ENCODE measurements at places on chromosomes 13 and 19. TPM values are rescaled to one million over a fixed set of nuclear protein-coding genes. Genes with fewer than 3 reads are reported as not detected.

IFNL1 gene
- not detected for total RNA-seq

GRCh38 chr13:44710576-44710975 is 134.4 kb upstream of the TSC22D1 start:
- peak; percentile 67 for DNase-seq

GRCh38 chr13:20141238-20142022 is 19.4 kb downstream of the GJA3 start:
- DNase-seq: no peak

SELENOV gene
- total RNA-seq: not detected

DNA sequence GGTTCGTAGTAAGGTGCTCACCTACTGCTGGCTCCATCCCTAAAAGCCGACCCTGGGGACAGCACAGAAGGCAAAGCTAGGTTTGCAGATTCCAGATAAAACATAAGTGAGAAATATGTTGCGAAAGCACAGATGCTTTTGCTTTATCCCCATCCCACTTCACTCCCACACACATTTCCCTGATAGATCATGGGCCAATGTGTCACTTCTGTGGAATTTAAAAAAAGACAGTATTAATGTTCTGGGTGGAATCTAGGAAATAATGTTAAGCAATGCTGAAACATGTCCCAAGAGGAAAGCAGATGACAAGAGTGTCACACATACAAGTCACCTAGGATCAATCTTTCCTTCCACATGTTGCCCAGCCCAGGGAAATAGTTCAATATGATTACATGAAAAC is 661.0 kb upstream of the MIR17HG start:
- peak; percentile 78 for DNase-seq

RNF225 gene
- total RNA-seq: under 0.01 TPM

GRCh38 chr19:44820648-44821609 is 12.0 kb downstream of the BCAM start:
- no peak for DNase-seq

DNA sequence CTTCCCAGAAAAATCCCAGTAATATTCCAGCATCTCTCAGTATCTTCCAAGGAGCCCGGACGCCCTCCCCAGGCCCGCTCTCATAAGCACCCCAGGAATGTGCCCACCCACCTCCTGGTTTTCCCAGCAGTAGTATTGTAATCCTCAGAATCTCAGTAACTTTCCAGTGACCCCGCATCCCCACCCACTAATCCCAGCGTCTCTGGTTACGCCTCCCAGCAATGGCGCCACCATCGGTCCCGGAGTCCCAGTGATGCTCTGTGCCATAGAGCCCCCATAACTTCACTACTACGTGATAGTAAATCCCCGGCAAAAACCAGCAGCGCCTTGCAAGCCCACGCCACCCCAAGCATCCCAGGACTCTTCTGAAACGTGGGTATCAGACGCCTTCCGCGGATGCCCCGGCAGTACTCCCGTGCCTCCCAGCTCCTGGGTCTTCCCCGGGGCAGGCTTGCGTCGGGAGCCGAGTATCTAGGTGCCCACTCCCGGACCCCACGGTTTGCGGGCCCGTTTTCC is 928 bp upstream of the PNPLA6 start:
- DNase-seq: peak; percentile 97

DNA sequence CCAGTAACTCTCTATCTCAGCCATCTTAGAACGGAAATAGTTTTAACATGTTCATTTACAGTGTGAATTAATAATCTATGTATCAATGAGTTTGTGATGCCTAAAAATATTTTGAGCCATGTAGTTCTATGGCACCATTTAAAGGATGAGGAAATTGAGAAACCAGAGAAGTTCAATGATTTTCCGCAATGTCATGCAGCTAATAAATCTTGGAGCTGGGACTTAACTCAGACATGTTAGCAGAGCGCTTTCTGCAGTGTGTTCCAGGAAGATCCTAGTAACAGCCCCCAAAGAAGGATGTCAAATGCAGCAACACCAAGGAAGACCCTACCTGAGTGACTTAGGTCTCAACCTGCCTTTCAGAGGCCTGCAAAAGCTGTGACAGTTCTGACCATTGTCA is 99.3 kb upstream of the RAP2A start:
- DNase-seq: peak; percentile 30

DNA sequence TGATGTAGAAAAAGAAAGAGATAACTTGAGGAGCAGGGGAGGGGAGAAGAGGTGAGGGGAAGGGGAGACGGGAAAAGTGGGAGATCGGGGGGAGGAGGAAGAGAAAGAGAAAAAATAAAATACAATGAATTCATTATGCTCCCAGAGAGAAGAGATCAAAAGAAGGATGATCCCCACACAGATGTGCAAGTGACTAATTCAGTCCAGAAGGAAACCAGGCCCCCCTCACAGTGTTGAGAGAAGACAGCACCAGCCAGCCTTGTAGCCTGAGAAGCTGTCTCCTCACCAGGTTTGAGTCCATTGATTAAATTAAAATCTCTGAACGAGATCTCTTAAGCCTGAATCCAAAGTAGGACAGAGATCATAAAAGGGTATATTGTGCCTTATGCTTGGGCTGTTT is 333.7 kb upstream of the NBEA start:
- no peak for DNase-seq

DNA sequence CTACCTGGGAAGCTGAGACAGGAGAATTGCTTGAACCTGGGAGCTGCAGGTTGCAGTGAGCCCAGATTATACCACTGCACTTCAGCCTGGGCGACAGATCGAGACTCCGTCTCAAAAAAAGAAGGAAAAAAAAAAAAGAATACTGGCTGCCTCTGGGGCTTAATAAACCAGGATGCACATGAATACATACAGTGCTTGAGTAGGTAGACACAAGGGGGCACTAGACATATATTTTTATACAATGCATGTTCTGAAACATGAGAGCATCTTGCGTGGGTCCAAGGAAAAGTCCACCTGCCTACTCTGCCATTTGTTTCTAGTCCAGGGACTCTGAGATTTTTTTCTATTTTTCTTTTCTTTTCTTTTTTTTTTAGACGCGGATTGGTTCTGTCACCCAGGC is 31.2 kb downstream of the KEAP1 start:
- DNase-seq: peak; percentile 49

DNA sequence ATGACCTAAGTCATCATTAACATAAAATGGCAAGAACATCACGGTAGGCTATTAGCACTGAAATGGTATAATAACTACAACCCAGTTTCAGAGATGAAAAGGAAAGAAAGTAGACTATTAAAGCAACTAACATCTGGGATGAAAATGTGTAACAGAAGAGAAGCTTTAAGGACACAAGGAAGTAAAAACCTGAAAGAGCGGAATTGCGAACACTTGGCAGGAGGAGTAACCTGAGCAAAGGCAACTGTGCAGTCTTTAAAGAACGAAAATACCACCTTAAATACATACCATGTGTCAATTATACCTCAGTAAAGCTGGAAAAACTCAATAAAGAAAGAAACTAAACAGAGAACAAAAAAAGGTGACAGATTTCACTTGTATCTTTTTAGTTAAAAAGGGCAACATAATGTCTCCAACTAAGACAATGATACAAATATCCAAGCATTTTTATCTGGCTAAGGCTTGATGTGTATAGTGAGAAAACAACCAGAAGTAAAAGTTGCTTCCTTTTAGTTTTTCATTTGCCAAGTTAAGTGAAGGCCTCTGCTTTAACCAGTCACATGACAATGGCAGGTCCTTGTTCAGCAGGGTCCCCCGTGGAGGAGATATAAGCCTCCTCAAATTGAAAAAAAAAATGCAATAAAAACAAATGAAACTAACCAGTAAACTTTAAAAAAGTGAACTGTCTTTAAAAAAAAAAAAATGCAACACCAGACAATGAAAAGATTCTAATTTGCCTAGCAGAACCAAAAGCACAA is 11.6 kb downstream of the USP12 start:
- DNase-seq: no peak

- no peak for DNase-seq
Measured at GRCh38 chr19:50818859-50819472, 4.6 kb downstream of the KLK1 start.

DNA sequence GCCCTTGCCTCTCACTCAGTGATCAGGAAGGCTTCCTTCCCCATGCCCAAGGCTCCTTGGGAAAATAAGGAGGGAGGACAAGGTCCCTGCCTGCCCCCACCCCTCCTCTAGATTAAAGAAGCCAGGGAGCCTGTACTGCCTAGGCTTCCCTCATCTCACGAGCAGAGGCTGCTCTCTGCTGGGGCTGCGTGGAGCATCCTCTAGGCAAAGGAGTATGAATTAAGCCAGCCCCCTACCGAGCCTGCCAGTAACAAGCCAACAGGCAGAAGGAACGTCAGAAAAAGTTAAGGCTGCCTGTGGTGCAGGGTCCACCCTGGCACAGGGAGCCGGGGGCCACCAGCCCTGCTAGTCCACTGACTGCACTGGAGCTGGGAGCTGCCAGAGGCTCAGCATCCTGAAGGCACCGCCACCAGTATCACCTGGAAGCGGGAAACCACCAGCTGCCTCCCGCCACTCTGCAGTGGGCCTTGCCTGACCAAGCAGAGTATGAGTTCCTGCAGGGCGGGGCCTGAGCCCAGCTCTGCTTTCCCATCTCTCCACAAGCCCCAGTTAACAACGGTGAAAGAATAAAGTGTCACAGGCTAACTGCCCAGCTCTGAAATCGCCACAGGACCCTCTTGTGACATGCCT is 6.8 kb downstream of the NAPA start:
- DNase-seq: no peak

DNA sequence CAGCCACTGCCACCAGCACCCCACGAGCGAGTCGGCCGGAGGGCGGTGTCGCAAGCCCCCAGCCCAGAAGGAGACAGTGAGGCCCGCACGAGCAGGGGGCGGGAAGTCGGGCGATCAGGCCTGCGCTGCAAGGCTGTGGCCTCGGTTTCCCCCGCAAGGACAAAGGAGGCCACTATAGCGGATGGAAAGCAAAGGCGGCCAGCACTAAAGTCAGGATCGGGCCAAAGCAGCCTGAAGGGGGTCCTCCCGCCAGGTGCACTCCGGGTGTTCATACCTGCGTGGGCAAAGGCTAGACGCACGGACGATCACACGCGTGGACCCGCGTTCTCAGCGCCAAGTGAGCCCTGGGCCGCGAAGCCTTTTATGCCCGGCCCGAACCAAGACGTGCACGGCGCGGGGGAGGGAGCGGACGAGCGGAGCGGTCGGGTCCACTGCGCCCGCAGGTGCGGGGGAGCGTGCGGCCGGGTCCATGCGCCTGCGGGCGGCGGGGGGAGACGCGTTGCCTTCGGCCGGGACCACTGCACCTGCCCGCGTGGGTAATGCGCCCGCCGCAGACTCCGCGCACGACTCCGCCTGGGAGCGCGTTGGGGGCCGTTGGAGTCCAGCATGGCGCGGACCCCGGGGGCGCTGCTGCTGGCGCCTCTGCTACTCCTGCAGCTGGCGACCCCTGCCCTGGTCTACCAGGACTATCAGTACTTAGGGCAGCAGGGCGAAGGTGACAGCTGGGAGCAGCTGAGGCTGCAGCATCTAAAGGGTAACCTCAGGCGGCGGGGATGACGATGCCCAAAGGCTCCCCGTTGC is at the start of the genes PRDX2 and THSD8:
PRDX2 (minus strand) TSS at position 335 of the 801 bp plus-strand sequence. CDS start 539 bp downstream, outside the sequence.
THSD8 (plus strand) TSS at position 604 of the 801 bp plus-strand sequence; CDS start at position 607, 3 bp downstream.
- peak; percentile 68 for DNase-seq

DNA sequence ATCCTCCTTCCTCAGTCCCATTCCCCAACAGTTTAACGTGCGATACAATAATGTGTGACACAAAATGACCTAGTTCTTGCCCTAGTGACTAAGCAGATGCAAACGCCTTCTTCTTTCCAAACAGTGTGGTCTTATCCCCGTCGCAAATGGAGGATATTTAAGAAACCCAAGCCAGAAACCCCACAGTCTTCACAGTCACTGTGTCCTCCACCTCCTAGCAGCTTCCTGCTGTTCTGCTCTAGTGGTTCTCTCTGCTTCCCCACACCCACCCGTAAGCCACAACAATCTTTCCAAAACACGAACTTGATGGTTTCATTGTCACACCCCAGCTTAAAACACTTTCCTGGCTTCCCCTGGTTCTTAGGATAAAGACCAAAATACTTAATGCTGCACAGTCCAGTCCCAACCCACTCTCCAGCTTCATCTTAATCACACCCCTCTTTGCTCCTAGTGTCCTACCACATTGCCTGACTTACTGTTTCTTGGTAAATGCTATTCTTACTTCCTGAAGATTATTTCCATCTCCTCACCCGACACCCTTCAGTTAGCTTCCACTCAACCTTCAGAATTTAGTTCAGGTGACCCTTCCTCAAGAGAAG is 32.3 kb downstream of the ITM2B start:
- no peak for DNase-seq

MIA gene
- total RNA-seq: not detected

SCN1B gene
- 3.2 TPM for total RNA-seq

ZNF610 gene
- total RNA-seq: 0.97 TPM

DNA sequence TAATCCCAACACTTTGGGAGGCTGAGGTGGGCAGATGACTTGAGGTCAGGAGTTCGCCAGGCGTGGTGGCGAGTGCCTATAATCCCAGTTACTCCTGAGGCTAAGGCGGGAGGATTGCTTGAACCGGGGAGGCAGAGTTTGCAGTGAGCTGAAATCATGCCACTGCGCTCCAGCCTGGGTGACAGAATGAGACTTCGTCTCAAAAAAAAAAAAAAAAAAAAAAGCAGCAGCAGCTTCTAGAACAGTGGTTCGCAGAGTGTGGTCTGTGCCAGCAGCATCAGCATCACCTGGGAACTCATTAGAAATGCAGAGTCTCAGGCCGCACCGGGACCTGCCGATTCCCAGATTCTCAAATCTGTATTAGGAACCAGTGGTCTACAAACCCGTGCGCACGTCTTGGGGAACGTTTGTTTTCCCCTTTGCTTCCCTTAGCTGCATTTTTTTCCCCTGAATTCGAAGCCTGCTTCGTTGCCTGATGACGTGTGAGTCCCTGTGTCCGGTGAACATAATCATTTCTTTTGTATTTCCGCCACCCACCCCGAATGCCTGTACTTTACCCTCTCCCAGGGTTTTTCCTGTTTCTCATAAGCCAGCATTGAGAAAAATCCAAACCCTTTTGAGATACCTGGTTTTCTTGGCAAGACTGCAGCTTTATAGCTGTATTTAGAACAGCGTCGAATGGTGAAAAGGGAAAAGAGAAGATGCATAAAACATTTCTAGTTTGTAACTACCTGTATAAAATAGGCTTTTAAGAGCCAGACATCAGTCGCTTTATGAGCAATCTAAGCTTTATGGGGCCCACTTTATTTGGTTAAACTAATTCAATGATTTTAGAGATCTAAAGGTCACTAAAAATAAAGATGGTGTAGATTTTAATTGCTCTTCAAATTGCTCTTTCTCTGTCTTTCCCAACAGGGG is 49.8 kb downstream of the BICRA start:
- peak; percentile 21 for DNase-seq

ACP7 gene
- total RNA-seq: not detected

- no peak for DNase-seq
Measured at GRCh38 chr19:31177246-31177645, 172.0 kb downstream of the TSHZ3 start.

ACTMAP gene
- total RNA-seq: 0.64 TPM

DNA sequence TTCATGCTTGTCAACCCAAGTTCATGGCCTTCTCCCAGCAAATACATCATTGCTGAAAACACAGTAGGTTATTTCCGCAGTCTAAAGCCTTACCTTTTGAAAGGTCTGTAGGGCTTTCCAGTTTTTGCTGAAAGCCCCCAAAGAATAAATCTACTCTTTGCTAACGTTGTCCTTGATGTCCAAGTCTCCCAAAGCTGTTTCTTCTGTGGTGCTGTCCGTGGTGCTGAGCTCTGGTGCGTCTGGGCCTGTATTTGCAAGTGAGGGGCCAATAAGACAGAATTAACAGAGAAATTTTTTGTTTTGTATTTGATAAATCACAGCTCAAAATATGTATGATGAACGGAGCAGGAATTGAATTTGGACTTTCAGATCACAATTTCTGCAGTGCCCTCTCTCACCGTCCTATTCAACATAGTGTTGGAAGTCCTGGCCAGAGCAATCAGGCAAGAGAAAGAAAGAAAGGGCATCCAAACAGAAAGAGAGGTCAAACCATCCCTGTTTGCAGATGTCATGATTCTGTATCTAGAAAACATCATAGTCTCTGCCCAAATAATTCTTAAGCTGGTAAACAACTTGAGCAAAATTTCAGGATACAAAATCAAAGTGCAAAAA is 9.8 kb upstream of the LGALS16 start:
- DNase-seq: peak; percentile 28

AP3D1 gene
- 122 TPM for total RNA-seq
